ENCODE measurements at places on chromosomes 3 and 15.

DNA sequence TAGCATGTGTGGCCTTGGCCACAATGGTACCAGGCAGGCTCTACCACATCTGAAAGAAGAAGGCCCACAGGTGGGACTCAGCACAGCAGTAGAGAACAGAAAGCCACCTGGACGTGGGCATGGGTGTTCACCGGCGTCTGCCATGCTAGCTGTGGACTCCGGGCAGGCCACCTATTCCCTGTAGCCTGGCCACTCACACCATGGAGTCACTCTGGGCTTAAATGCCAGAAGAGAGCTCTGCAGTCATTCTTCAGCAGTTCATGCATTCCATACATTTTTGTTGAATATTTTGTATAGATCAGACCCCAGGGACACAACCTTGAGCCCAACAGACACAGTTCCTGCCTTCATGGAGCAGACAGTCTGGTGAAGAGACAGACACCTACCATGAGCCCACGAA lies 138.6 kb downstream of the SRGAP3 start:
- no peak for DNase-seq

DNA sequence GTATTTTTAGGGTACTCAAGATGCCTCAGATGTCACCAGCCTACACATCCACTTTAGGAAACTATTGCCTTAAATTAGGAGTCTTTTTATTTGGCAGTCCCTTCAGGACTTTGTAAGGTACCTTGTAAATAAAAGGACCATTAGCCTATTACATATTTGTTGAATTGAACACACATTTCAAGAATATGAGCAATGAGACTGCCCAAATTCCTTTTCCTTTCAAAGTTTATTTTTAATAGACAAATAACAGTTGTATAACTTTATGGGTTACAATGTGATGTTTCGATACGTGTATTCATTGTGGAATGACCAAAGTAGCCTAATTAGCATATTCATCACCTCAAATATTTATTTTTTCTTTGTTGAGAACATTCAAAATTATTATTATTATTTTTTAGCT lies 176.7 kb upstream of the PDZRN3 start:
- no peak for DNase-seq

DNA sequence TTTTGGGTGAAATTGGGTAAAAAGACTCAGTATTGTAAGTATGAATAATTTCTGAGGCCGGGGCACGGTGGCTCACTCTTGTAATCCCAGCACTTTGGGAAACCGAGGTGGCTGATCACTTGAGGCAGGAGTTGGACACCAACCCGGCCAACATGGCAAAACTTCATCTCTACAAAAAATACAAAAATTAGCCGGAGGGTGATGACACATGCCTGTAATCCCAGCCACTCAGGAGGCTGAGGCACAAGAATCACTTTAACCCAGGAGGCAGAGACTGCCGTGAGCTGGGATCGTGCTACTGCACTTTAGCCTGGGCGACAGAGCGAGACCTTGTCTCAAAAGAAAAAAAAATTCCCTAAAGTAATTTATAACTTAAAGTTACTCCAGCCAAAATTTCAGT lies 162.2 kb downstream of the APBA2 start:
- no peak for DNase-seq

GRCh38 chr3:152126260-152126659 lies 142.5 kb upstream of the MBNL1 start:
- DNase-seq: no peak

- DNase-seq: no peak
Observed at GRCh38 chr15:25422021-25422420, 16.8 kb downstream of the UBE3A start.

DNA sequence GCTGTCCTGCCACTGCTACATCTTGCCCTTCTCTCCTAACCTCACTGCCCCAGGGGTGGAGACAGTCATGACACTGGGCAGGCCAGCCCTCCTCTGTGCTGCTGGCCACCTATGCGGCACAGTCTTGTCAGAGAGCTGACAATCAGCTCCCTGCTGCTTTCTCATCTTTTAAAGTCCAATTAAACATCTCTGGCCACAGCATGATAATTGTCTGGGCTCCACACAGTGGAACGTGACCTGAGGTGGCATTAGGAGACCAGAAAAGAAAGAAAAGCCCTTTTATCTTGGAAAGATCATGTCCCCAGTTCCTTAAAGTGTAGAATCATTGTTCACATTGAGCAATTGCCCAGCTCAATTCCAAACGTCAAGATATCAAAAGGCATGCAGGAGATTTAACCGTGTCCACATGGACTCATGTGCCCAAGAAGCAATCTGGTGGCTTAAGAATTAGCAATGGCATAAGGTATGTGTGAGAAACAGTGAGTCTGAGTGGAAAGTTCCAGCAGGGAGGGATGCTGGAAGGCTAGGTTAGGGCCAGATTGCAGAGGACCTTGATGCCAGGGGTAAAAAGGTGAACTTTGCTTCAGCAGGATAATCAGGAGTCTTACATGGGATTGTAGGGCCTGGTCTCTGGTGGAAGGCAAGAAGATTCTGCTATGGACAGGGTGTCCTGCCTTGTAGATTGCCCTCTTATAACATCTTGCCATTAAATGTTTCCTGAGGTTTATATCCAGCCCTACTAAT lies 15.3 kb upstream of the CACNA1D start:
- DNase-seq: no peak

DNA sequence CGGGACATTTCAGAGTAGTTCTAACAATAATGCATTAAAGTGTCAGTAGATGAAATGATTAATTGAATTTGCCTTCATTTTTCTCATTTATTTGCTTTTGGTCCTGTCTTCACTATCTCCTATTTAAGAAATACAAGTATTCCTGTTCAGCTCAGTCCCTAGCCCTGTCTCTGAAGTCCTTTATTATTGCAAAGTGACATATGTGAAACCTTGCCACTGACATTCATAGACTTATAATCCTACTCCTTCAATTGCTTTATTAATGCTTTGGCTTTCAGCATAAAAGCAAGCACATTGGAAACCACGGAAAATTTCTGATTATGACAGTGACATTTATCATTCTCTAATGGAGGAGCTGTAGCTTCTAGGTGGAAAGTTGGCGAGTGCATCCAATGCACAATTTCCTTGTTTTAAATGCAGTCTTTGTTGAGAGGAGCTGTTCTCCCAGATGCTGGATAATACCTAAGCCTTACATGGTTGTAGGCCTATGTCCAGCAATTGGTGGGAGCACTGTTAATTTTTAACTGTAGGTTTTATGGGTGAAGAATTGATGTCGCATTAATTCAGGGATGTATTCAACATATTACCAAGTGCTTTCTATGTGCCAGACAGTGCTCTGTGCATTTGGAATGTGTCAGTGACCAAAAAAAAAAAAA lies 337.8 kb downstream of the FEZF2 start:
- DNase-seq: no peak

- no peak for DNase-seq
Observed at GRCh38 chr3:195085356-195086130, 185.4 kb downstream of the XXYLT1 start.

DNA sequence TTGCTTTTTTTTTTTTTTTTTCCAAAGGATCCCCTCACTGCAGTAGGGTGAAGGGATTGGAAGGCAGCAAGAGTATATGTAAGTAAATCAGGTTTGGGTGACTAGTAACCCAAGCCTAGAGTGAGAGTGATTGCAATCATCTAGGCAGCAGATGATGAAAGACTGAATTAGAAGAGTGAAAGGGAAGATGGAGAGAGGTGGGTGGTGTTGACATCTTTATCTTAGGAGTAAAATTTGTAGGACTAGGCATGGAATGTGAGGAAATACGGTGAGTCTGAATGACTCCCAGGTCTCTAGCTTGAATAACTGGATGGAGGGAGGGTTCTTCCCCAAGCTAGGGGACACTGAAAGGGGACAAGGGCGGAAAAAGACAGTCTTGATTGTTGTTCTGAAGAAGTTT lies 63.4 kb downstream of the TPRG1 start:
- DNase-seq: no peak

GRCh38 chr3:120311863-120312794 lies 27.1 kb upstream of the GPR156 start:
- DNase-seq: no peak

DNA sequence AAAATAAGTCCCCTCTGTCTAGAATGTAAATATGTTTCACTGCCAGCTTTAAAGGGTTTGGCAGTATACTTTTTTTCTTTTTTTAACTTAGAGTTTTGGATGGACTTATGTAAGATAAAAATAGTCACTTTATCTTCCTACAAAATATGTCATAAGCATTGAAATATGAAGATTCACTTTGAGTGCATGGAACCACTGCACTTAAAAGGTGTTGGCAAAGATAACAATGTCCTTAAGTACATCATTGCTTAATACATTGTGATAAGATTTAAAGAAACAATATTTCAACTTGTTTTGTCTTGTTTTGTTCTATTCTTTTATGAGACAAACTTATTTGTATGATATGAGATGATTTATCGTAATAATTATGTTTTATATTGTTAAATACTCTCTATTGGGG lies 66.3 kb upstream of the NAALADL2 start:
- DNase-seq: no peak

Data from common myeloid progenitor, CD34-positive (primary cell).